ENCODE measurements at places on chromosomes 16 and 17.

- DNase-seq = no peak
Observed at GRCh38 chr16:61323456-61323855, 712.8 kb downstream of the CDH8 start.

DNA sequence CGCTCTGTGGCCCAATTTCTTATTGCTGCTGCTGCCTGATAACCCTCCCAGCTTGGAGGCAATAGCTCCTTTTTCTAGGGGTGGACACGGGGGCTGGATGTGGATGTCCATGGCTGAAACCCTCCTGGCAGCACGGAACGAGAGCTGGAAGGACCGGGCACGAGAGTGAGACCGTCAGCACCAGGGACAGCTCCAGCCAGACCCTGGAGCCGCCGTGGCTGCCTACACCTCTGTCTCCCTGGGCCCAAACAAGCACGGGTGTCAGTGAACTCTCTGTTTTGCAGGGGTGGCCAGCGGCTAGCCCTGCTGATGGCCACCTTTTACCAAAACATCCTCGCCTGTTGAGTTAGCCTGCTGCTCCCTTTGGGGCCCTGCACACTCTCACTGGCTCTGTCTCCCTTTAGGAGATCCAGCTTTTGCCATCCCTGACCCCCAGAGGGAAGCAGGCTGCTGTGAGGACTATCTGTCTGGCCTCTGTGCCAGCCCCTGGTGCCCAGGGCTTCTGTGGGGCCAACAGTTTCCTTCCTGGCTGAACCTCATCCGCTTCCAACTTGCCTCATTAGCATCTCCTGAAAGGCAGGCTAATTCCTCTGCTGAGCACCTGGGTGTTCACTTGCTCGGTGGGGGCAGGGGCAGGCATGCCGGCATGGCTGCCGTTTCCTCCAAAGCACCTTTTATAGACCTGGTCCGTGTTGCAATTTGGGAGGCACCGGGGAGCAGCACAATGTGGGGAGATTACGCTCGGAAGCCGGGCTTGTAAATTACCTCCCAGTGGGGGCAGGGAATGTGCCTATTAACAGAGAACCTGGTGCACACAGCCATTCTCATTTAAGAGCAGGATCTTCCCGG is 118.1 kb downstream of the ENGASE start:
- DNase-seq = peak; percentile 30

DNA sequence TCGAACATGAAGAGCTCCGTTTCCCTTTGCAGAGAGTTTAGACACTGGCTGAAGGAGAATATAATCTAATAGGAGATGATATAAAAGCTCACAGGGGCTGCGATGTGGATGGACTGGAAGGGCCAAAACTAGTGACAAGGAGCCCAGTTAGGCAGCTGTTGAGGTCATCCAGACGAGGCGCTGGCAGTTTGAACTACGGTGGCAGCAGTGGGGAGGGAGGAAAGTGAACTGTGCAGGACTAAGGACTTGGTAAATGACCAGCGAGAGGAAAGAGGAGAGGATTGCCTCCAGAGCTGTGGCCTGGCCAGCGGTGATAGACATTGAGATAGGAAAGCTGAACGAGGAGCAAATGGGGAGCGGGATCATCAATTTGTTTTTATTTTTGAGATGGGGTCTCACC is 14.6 kb upstream of the YWHAE start:
- no peak for DNase-seq

- no peak for DNase-seq
Observed at GRCh38 chr16:22675745-22676540, 138.0 kb upstream of the HS3ST2 start.

DNA sequence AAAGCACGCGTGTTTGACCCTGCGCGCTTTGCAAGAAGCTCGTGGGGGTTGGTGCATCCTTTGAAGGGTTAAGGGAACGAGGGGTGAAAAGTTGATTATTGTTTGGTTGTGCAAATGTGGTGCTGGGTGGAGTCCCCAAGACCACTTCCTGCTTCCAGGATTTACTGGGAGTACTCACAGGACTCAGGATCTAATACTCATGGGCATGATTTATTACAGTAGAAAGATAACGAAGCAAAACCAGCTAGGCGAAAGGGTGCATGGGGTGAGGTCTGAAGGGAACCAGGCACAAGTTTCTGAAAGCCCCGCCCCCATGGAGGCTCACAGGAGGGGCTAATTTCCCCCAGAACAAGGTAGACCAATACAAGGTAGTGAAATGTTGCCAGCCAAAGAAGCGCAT is 58.8 kb downstream of the RPTOR start:
- DNase-seq = no peak

- no peak for DNase-seq
Observed at GRCh38 chr17:61756561-61756960, 106.8 kb downstream of the BRIP1 start.

DNA sequence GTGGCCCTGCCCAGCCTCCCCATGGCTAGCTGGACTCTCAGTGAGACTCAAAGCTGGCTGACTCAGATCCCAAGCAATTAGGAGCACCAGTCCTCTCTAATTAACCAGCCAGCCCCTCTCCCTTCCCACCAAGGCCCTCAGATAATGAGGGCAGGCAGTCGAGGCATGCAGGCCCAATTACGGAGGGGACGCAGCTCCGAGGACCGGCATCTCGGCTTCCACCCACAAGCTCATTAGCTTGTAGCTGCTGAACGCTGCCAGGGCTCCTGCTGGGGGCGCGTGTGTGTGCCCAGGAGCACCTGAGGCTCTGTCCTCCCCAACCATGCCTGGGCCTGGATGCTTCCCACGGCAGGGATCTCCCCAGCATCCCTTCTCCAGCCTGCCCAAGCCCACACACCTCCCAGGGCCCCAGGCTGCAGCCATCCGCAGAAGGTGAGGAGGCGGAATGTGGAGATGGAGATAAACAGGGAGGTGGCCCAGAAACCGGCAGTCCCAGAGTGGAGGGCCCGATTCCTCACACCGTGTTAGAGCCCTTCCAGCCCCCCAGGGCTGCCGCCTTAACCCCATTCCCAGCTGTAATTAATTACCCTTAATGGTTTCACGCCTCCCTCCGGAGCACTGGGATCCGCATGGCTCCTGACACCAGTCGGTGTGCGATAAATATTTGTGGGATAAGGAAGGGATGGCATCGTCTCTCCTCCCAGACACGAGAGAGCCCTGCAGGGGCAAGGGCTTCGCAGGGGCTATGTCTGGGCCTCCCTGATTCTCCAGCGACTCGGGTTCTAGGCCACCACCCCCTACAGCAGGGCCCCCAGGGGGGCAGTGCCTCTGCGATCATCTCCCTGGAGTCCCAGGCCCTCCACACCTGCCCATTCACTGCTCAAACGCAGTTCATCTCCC is 42.2 kb downstream of the RPH3AL start:
- DNase-seq = no peak

DNA sequence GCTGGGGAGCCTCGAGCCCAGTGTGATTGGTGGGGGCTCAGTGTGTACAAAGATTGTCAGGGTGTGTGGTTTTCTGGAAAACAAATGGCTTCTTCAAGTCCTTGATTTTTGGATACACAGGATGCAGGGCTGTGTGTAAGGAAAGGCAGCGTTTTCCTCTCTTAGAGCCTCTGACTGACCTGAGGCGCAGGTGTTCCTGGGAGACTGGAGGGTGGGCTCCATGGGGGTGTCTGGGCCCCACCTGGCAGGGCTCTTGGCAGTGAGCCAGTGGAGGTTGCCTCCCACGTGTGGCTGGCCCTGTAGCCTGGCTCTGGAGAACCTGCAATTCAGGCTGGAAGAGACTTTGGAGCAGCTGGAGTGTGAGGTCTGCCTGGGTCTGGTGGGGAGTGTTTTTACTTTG is 5.0 kb downstream of the FOXK2 start:
- no peak for DNase-seq

GRCh38 chr17:44466339-44466738 is 36.9 kb downstream of the GPATCH8 start:
- peak; percentile 16 for DNase-seq

DNA sequence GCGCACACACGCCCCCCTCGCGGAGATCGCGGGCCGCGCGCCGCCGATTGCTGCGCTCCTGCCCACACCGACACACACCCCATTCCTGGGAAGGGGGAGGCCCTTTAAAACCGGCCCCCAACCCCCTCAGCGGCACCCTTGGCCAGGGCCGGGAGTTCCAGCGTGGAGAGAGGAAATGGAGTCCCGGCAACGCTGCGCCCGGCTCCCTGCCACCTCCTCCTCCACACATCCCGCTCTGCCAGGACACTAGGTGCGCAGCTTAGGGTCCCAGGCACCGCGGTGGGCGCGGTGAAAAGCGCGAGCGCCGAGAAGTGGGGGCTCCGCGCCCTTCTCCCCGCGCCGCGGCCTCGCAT is 397 bp downstream of the CDC42EP4 start:
- no peak for DNase-seq

DNA sequence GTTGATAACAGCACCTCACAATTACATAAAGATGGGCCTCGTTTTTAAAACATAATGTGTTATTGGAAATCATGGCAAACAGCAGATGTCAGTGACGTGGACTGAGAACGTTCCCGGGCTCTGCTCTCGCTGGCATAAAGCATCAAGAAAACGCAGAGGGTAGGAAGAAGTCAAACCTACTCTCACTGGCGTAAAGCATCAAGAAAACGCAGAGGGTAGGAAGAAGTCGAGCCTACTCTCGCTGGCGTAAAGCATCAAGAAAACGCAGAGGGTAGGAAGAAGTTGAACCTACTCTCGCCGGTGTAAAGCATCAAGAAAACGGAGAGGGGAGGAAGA is 110.6 kb downstream of the VPS53 start:
- DNase-seq = no peak

- DNase-seq = peak; percentile 44
Observed at GRCh38 chr17:81511804-81512561, 616 bp downstream of the ACTG1 start.

- no peak for DNase-seq
Observed at GRCh38 chr16:87418644-87419043, 26.5 kb downstream of the MAP1LC3B start.

DNA sequence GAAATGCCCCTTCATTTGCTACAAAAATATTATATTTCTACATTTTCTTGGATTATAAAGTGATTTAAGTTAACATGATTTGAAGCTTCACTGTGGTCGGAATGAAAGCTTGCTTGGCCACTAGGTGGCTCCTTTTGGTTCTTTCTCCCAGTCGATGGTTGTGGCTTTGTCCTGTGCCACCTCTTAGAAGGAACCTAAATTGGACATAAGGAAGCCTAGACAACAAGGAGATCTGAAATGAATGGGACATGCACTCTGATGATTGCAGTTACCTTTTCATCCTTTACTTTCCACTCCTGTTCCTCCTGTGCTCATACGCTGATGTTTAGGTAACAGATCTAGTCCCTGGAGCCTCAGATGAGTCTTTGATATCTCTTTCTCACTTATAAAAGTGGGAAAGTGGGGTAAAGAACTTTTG is 39.2 kb downstream of the FTO start:
- no peak for DNase-seq

- no peak for DNase-seq
Observed at GRCh38 chr17:80470603-80471002, 5.8 kb downstream of the NPTX1 start.

- DNase-seq = no peak
Observed at GRCh38 chr16:49261930-49262329, 19.7 kb downstream of the CBLN1 start.

GRCh38 chr17:3710951-3711383 is 12.7 kb upstream of the HASPIN start:
- DNase-seq = peak; percentile 27

GRCh38 chr17:7384489-7385081 is 3.7 kb downstream of the TNK1 start:
- DNase-seq = no peak

DNA sequence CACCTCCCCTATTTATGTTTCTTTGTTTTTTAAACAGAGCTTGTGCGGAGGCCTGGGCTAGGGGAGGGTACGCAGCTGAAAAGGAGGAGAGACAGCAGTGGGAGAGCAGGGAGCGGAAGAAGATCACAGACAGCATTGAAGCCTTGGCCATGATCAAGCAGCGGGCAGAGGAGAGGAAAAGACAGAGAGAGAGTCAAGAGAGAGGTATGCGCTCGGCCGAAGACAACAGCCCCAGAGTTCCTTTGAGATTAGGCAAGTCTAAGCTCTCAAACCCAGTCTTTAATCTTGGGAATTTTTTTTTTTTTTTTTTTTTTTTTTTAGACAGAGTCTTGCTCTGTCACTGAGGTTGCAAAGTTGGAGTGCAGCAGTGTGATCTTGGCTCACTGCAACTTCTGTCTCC is 20.6 kb downstream of the DNAAF1 start:
- DNase-seq = no peak

DNA sequence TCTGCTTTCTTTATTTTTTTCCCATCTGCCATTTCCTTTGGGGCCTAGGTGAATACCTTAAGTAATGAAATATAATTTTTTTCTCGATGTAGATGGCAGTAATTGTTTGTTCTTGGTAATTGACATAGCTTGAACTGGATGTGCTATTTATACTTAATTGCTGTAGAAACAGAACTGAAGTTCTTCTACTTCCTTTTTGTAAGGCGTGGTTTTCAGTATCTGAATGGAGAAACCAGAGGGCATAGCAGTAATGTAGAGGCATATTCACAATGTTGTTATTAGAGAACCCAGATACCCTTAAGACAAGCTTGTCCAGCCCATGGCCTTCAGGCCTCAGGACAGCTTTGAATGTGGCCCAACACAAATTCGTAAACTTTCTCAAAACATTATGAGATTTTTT is 16.4 kb downstream of the ATP6V0A1 start:
- no peak for DNase-seq

GRCh38 chr17:38322156-38322779 is 21.5 kb downstream of the GPR179 start:
- peak; percentile 37 for DNase-seq

GRCh38 chr16:2235695-2236336 is 428 bp upstream of the DNASE1L2 start:
- no peak for DNase-seq

- DNase-seq = no peak
Observed at GRCh38 chr16:85258166-85258565, 145.9 kb upstream of the CIBAR2 start.

GRCh38 chr16:72373201-72373600 is 201.2 kb upstream of the PMFBP1 start:
- DNase-seq = no peak

DNA sequence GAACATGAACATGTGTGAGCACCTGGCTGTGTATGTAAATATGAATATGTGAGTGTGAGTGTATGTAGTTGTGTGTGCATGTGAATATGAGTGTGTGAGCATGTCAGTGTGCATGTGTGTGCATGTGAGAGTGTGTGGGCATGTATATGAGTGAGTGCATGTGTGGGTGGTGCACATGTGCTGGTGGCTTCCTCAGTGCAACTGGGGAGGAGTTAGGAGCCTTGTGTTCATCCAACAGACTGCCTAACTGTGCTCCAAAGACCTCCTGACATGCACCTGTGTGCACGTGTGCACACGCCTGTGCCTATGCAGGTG is 1.4 kb downstream of the TMEM235 start:
- DNase-seq = no peak

- DNase-seq = peak; percentile 17
Observed at GRCh38 chr16:3819175-3819527, 61.4 kb downstream of the CREBBP start.

Measured in fibroblast of upper back skin (primary cell).